ENCODE measurements at places on chromosomes 6 and 20.

DNA sequence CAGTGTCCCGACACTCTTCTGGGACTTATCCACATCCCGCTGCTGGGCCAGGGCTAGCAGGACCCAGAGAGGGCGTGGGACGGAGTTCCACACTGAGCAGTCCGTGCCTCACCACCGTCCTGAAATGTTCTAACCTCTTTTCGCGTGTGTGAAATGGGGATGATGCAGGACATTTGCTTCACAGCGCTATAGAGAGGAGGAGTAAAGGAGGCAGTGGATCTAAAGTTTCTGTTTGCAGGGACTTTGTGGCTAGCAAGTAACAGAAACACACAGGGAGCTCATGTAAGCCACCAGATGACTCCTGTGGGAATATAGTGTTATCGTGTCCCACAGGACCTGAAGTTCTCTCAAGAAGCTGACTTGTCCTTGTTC lies 634 bp downstream of the ITPA start:
- no peak for DNase-seq

DNA sequence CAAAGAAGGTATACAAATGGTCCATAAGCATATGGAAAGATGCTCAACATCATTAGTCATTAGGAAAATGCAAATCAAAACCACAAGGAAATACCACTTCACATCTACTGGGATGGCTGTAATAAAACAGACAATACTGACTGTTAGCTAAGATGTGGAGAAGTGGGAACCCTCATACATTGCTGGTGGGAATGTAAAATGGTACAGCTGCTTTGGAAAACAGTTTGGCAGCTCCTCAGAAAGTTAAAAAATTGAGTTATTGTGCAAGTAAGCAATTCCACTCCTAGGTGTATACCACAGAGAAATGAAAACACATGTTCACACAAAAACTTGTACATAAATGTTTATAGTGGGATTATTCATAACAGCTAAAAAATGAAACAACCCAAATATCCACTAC lies 173.0 kb upstream of the JAG1 start:
- no peak for DNase-seq

DNA sequence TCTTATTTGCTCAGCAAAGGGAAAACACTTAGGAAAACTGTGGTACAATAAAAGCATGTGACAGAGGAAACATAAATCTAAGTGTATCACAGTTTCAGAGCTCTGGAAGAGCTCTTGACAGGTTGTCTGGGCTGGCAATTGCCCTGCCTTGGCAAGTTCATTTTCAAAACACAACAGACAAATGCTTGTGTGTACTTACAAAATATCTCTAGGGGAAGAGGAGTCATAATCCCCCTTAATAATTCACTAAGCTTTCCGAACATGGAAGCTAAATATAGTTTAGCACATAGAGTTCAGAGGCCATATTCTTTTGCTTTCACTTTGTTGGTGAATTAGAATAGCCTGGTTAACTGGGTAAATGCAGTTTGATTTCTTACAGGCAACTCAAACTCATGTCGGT lies 211.6 kb upstream of the THEMIS start:
- no peak for DNase-seq

- DNase-seq = no peak
Measured at GRCh38 chr20:41082306-41082705, 53.7 kb downstream of the TOP1 start.

- no peak for DNase-seq
Measured at GRCh38 chr6:138124096-138124495, 16.9 kb upstream of the PERP start.

DNA sequence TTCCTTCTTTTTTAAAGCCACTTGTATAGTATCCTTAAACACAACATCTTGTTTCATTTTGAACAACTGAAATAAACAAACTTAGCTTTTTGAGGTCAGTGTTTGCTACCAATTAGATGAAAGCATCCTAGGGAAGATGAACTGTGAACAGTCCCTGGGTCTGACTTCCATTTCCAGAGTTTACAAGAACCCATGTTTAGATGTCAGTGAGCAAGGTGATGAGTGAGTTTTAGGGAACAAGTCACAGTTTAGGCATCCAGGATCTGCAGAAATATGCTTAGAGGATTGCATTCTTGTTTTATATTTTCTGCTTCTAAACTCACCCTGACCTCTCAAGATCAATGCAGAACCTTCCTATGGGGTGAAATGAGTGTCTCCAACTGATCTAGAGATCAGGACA lies 3.0 kb downstream of the ZC2HC1B start:
- no peak for DNase-seq

- DNase-seq = no peak
Measured at GRCh38 chr20:62032609-62033368, 32.9 kb downstream of the TAF4 start.

DNA sequence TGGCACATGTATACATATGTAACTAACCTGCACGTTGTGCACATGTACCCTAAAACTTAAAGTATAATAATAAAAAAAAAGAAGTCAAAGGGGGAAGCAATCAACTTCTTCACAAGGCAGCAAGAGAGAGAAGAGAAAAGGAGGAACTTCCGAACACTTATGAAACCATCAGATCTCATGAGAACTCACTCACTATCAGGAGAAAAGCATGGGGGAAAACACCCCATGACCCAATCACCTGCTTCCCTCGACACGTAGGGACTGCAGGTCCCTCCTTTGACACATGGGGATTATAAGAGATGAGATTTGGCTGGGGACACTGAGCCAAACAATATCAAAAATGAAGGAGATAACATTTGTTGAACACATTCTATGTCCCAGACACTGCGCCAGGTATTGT lies 94.8 kb upstream of the PHACTR1 start:
- no peak for DNase-seq

- no peak for DNase-seq
Measured at GRCh38 chr6:50995036-50995435, 176.4 kb downstream of the TFAP2B start.

- DNase-seq = no peak
Measured at GRCh38 chr6:72977114-72977513, 248.2 kb downstream of the KHDC1L start.

- DNase-seq = no peak
Measured at GRCh38 chr6:7033202-7033601, 74.6 kb upstream of the RREB1 start.

DNA sequence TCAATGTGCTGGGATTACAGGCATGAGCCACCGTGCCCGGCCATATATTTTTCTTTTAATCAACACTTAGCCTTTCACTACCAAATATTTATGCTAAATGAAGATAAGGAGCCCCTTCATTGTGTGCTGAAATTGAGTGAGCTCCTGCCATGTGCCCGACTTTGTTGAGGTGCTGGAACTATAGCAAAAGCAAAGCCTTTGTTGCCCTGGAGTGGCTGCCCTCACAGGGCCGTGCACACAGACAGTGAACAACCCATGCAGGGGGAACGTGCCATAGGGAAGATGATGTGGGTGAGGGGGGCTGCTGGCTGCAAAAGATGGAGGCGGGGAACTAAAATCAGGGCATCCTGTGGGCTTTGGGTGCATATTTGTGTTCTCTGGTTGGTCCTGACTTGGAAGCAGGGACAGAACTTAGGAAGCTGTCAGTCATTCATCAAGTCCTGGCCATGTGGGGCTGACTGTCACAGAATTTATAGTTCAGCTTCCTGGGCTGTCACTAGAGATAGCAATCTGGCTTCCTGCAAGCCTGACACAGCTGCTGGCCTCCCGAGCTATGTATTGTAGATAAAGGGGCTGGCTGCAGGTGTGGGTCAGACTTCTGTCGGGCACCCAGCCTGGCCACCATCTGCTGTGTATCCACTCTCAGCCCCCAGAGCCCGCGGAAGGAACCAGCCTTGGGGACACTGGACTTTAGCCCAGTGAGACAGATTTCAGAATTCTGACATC lies 56.8 kb upstream of the MPC1 start:
- DNase-seq = no peak

- no peak for DNase-seq
Measured at GRCh38 chr6:144543006-144543871, 258.1 kb downstream of the UTRN start.

DNA sequence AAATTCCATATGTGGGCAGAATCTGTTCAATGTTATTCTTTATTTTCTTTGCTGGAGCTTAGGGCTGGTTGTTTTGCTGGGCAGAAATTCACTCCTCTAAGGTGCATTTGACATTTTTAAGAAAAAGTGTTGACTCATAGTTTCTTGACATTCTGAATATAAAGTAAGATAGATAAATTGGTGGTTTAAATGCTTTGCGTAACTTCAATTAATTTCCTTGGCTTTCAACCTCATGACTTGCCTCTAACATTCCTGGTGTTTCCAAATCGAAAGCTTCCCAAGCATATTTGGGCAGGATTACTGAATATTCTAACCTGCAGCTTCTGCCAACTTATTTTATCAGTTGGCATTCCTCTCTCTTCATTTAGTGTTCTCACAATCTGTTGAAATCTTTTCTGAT lies 718.7 kb upstream of the ADGRB3 start:
- no peak for DNase-seq

GRCh38 chr20:38881806-38882440 lies 44.3 kb upstream of the FAM83D start:
- no peak for DNase-seq

- DNase-seq = no peak
Measured at GRCh38 chr20:56358070-56358469, 704 bp upstream of the FAM210B start.

GRCh38 chr6:107769053-107769658 lies 55.0 kb downstream of the SCML4 start:
- DNase-seq = no peak

DNA sequence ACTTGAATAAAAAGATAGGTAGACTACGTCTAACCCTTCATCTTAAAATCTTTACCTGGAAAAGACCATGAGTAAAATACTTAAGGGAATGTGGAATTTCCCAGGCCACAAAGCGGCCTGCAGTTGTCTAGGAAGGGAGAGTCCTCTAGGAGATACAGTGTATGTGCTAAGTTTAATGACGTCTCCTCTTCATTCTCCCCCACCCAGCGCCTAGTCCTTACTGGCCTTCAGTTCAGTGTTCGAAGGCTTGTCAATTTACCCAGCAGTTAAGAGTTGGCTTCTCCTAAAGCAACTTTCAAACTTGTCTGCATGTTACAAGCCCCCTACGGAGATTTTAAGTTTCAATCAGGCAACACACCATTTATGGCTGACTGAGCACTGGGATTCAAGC lies 35.2 kb downstream of the HFE start:
- no peak for DNase-seq

DNA sequence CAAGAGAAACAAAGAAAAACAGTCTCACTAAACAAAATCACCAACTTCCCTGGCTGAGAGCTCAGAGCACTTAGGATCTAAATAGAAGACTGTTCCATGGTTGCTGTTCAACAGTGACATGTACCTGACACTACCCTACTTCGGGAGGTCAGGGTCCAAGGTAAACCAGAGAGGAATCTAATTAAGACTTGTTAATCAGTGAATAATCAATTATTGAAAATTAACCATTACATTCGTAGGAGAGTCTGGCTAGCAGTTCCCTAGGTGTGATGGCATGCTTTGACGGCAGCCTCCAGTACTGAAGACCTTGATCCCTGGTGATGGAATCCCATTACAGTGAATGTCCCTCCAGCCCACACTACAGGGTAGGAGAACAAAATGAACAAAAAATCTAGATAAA lies 154.0 kb upstream of the AFDN start:
- DNase-seq = no peak

GRCh38 chr6:52925042-52925441 lies 15.5 kb upstream of the GSTA3 start:
- no peak for DNase-seq

- DNase-seq = no peak
Measured at GRCh38 chr6:166395778-166396177, 13.0 kb upstream of the MPC1 start.

GRCh38 chr6:33185190-33185589 lies 7.1 kb downstream of the COL11A2 start:
- no peak for DNase-seq

GRCh38 chr20:20761301-20761700 lies 48.9 kb upstream of the RALGAPA2 start:
- no peak for DNase-seq

GRCh38 chr20:51494241-51495110 lies 48.0 kb downstream of the NFATC2 start:
- DNase-seq = no peak

DNA sequence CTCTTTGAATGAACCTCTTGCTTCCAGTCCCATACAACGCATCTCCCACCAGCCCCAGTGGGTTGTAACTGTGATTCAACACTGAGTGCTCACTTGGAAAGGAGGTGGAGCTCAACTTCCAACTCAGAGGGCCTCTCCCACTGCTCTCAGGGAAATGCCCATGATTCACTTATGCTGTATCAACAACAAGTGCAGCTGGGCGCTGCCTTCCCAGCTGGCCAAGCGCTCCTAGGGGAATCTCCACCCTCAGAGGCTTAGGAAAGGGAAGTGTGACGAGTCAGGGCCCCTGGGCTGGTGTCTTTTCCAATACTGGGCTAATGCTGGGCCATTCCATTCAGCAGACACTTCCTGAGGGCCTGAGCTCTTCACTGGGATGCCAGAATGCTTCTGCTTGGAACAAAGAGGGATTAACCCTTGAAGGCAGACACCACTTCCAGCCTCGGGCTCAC lies 8.1 kb upstream of the OCSTAMP start:
- DNase-seq = no peak

DNA sequence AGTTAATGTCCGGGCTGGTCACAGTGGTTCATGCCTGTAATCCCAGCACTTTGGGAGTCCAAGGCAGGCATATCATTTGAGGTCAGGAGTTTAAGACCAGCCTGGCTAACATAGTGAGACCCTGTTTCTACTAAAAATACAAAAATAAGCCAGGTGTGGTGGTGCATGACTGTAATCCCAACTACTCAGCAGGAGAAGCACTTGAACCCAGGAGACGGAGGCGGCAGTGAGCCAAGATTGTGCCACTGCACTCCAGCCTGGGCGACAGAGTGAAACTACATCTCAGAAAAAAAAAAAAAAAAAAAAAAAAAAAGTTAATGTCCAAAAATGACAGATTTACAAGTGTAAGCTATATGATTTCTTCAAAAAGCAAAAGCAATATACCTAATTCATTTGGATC lies 124.9 kb downstream of the CCDC170 start:
- DNase-seq = no peak

- DNase-seq = no peak
Measured at GRCh38 chr20:52890130-52890529, 82.0 kb upstream of the TSHZ2 start.

Measured in stimulated activated CD8-positive, alpha-beta memory T cell treated with anti-CD3 and anti-CD28 coated beads, Interleukin-4, amount 100 ng/mL, for 1 hour (primary cell).